ENCODE measurements at places on chromosomes 1 and 21.
A peak's percentile ranks its signal among the peaks of the same experiment; 100 is the strongest.

DNA sequence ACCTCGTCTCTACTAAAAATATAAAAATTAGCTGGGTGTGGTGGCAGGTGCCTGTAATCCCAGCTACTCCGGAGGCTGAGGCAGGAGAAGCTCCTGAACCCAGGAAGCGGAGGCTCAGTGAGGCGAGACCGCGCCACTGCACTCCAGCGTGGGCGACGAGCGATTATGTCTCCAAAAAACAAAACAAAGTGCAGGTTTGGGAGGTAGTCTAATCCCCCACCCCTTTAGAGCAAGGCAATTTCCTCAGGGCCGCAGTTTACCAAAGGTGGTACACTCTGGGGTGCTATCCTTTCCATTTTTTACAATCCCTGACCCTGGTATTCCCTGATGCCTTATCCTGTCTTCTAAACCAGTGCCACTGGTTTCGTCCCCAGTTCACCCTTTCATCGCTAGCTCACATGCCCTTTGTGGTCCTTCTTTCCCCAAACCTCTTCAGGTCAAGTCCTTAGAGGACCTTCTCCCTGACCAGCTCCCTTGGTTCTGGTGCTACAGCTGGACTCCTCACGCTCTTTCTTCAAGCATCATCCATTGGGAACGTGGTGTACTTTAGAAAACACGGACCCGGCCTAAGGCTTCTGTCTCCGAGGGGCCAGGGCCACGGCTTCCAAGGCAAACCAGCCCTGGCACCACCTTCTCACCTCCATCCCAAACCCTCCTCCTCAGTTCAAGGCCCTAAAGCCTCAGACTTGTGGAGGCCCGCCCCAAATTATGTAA is 873 bp downstream of the IFT25 start:
- no peak for DNase-seq

DNA sequence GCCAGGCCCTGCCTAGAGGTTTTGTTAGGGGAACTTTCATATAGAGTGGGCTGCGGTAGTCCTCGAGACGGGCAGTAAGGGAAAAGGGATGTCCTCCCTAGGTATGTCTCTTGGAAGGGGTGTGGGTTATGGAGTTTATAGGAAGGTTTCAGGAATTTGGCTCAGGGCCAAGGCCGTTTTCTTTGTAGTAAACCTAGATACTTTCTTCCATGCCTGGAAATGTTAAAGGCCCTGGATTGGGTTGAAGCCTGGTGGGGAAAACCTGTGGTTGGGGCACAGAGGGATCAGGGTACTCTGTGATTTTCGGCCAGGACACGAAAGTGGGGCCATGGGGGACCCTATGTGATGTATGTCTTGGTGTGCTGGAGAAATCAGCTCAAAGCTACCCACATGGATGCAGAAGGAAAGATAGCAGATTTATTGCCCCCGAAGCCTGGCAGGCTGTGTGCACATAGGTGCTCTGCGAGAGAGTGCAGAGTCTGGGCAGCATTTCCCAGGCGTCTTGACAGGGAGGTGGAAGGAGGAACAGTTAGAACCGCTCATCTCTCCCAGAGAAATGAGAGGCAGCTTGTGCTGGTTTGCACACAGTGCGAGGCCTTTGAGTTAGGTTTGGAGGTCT is 1.7 kb downstream of the SNAP47 start:
- no peak for DNase-seq

GRCh38 chr1:107972391-107973180 is 7.6 kb upstream of the VAV3 start:
- no peak for DNase-seq

- DNase-seq: no peak
Measured at GRCh38 chr1:228156515-228156881, 6.8 kb downstream of the GJC2 start.

DNA sequence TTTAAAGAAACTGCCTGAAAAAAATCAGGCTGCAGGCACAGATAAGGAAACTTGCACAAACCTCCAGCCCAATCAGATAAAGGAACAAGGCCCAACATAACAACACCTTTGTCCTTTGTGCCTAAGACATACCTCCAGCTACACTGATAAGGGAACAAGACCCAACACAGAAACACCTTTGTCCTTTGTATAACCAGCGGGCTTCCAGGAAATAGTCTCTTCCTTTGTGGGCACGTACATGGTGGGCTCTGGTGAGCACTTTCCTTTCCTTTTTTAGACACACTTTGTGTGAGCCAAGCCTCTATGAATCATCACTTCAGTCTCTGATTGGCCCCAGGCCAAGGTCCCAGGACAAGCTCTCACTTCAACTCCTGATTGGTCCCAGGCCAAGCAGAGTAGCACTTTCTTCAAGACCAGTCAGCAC is 23.6 kb downstream of the ZNF670 start:
- peak; percentile 55 for DNase-seq

GRCh38 chr1:200966934-200967333 is 56.6 kb downstream of the KIF21B start:
- DNase-seq: no peak

Data from Calu3 (cell line).